SK-N-SH treated with all-trans-retinoic acid at 6 μM for 48 hours (cell line): ENCODE measurements at places on chromosomes 5 and 9.
A peak's percentile ranks its signal among the peaks of the same experiment; 100 is the strongest.

- ATAC-seq = no peak
Measured at GRCh38 chr9:78316166-78316892, 19.4 kb downstream of the PSAT1 start.

DNA sequence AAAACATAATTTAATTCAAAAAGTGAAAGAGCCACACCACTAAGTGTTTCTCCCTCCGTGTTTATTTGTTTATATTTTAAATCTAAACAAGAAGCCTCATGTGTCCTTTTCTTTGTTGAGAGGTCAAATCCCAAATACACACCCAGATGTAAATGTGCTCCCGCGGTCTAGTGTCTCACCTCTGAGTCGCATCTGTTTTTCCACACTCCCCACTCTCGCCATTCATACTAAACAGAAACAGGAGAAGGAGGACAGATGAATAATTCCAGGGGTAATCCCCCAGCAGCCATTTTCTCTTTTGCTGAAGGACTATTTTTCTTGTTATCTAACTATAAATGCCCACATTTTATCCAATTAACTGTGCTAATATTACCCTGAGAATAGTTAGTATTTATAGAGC, 361.6 kb upstream of the RIOK2 start:
- ATAC-seq = no peak

DNA sequence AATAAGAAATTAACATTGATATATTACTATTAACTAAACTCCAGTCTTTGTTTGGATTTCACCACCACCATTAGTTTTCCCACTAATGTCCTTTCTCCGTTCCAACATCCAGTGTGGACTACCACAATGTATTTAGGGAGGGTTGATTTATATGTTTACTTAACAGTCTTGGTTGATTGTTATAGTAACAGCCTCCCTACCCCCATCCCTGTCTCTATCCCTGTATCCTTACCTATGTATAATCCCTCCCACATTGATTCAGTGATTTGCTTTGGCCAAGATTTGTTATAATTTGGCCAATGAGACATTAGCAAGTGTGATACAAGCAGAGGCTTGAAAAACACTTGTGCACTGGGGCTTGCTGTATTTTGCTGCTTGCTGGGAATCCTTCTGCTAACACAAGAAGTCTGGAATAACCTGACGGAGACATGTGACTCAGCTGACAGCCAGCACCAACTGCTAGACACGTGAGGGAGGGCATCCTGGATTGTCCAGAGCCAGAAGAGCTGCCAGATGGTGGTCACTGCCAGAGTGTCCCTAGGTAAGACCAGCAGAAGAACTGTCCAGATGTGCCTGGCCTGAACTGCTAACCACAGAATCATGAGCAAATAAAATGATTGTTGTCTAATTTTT, 51.2 kb upstream of the TCF7 start:
- no peak for ATAC-seq

DNA sequence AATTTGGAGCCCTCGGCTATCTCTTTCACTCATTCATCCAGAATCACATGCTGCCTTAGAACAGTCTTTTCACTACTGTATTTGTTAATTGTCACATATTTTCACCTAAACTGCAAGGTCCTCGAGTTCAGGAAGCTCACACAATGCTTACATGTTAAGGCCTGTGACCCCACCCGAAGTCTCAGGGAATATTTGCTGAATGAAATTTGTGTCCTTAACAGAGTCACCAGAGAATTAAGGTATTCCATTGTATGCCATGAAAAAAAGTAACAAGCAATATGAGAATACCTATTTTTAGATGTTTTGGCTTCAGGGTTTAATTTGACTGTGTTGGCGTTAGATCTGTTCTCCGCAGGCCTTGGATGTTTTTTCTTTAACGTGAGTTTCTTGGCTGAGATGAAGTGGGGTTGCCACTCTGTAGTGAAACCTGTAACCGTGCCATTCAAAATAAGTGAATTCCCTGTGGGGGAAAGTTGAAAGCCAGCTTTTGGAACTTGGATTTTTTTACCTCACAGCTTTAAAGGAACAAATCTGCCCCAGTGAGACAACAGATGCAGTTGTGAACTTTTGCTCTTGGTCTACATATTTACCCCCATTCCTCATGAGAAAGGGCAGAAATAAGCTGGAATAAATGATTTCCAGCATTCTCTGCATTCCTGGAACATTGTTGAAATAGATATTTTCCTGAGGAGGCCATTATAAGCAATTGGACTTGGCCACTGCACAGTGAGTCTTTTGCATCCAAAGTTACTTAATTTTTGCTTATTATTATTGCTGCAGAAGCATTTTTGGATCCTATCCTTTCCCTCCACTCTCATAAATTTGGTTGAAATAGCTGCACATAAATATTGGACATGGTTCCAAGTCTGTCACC, 35.9 kb upstream of the FBP1 start:
- peak; percentile 43 for ATAC-seq
